ENCODE measurements at places on chromosomes 11 and 22.
A peak's percentile ranks its signal among the peaks of the same experiment; 100 is the strongest.

- no peak for DNase-seq
Measured at GRCh38 chr11:119783466-119784400, 54.7 kb upstream of the NECTIN1 start.

DNA sequence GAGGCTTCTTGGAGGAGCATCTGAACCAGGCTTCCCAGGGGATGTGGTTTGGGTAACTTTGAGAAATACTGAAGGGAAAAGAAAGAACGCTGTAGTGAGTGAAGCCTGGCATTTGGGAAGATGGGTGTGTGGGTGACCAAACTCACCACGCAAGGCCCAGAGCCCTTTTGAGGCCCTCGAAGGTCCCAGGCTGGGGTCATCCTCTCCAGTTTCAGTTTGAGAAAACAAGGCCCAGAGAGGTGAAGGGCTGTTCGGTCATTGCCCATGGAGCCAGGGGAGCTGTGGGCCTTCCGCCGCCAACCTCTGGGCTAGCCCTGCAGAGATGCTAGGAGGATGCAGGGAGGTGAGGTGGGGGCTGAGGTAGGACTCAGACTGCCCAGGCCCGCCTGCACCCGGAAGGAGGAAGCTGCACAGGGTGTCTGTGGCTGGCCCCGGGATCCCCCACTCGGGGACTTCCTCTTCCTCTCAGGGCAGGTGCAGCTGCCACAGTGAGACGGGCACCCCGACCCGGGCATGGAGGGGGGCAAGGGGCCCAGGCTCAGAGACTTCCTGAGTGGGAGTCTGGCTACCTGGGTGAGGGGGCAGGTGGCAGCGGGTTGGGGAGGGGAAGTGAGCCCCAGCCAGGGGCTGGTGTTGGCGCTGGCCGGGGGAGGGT is at the start of gene CCDC88B:
CCDC88B (plus strand) TSS at position 451 of the 655 bp plus-strand sequence; CDS start at position 514, 63 bp downstream.
- no peak for DNase-seq

- DNase-seq, result no peak
Measured at GRCh38 chr11:12897390-12897789, 111.7 kb upstream of the RASSF10 start.

GRCh38 chr11:93166862-93167261 is 30.9 kb downstream of the SLC36A4 start:
- DNase-seq, result no peak

- peak; percentile 67 for DNase-seq
Measured at GRCh38 chr11:76206327-76207081, at the start of gene WNT11. Gene WNT11 (minus strand): TSS chr11:76206502. CDS start chr11:76206407, 95 bp downstream.

DNA sequence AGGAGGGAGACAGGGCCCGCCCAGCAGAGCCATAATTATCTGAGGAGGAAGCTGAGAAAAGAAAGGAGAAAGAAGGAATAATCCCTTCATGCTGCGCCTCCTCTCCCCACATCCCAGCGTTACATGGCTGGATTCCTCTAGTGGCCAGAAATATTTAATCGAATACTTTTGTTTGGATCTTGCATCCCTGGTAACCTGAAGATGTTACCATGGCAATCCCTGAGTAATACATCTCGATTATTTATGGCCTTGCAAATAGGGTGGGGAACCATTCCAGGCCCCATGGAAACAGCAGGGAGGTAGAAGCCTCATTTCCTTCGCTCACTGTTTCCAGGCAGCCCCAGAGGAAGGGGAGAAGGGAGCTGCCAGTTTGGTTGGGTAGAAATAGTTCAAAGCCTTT is 357.7 kb downstream of the BUD13 start:
- no peak for DNase-seq

- no peak for DNase-seq
Measured at GRCh38 chr11:62805961-62806441, 761 bp upstream of the NXF1 start.

- no peak for DNase-seq
Measured at GRCh38 chr11:58923300-58923788, 15.9 kb upstream of the GLYATL1 start.

DNA sequence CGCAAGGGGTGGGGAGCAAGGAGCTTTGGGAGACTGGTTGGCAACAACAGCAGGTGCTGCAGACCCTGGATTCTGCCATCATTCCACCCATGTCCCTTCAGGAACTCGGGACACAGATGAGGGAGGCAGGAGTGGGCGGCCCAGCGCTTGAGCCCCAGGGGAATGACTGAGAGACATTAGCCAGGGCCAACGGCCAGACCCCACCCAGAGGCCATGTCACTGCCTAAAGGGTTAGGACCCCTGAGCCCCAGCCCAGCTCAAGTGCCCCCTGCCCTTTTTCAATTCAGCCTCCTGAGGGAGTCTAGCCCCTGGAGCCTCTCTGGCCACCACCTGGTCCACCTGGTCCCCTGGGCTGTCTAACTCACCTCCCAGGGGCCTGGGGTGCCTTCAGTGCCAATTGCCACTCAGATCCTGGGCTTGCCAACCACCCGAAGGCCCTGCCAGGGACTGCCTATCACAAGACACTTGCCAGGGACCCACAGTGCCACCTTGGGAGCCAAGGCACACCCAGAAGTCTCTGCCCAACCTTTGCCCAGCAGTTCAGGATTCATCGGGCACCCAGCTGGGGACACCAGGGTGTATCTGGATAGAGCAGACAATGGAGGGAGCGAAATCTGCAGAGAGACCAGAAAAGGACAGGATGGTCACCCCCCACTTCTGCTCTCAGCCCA is 16.6 kb downstream of the MFNG start:
- DNase-seq, result no peak

DNA sequence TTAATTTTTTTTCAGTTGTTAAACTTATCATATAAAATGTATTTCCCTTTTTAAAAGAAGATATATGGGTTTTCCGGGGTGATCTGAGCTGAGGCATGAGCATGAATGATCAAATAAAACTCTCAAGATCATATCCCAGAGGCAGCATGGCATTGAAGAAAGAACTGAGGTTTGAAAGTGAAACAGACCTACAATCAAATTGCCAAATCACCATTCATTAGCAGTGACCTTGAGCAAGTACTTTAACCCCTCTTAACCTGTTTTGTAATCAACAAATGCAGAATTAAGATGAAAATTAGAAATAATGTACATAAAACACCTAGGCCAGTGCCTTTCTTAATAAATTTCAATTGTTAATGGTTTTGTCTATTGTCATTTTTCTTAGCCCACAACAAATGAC is 116.0 kb downstream of the RBFOX2 start:
- no peak for DNase-seq

Measured in testis (tissue), 5 donors.